ENCODE measurements at places on chromosomes 2 and 18.
A peak's percentile ranks its signal among the peaks of the same experiment; 100 is the strongest.

DNA sequence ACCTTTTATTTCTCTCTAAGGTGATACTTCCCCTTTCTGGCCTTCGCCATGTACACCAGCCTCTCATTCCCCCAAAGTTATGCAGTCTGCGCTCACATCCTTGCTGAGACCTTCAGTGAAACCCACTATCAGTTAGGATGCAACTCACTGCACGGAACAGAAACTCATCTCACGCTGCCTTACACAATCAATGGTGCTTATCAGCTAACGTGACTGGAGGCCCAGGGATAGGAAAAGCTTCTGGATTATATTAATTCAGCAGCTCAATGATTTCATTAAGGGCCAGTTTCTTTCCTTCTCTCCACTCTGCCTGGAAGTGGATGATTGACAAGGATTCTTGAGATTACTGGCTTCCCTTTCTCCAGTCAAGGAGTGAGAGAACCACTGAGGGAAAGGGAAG lies 44.8 kb downstream of the CDH2 start:
- DNase-seq, result no peak

DNA sequence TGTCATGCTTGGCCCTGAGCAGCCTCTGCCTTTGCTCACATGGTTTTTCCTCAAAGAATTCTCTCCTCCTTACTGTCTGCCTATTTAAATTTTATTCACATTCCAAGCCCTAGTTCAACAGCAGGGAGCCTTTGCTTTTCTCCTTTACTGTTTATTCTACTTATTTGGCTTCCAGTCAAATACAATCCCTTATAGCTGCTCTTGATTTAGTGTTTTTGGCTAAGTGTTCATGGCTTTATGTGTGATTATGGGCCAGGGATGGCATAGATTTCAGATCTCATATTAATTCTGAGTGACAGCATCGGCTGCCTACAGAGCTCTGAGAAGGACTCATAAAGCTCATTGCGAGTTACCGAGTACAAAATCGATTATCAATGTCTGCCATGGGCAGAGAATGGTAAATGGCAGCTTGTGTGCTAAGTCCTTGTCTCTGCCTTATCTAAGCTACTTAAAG lies 106.7 kb downstream of the METTL8 start:
- DNase-seq, result no peak

DNA sequence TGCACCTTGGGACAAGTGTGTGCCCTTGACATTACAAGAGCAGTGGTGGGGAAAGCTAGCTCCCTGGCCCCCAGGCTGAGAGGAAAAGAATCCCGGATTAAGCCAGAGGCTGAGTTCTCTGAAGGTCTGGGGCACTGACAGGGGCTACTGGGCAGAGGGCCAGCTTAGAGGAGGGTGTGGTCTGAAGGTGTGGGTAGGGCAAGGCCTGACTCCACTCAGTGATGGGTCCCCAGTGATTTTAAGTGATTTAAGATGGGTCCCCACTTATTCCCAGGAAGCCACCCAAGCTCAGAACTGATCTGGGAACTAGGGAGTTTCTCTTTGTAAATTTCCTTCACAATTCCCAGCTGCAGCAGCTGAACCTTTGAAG lies 8.8 kb downstream of the TMEM37 start:
- no peak for DNase-seq

- no peak for DNase-seq
Observed at GRCh38 chr2:119914266-119914665, 98.6 kb upstream of the EPB41L5 start.

GRCh38 chr2:156182132-156182531 lies 150.4 kb downstream of the NR4A2 start:
- DNase-seq, result no peak

DNA sequence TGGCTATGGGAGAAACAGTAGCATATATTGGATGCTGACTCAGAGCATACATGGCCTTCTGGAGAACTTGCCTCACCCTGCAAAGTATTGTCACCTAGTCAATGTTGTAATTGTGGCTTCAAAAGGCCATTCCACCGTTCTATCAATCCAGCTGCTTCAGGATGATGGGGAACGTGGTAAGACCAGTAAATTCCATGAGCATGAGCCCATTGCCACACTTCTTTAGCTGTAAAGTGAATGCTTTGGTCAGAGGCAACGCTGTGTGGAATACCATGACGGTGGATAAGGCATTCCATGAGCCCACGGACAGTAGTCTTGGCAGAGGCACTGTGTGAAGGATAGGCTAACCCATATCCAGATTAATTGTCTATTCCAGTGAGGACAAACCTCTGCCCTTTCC lies 1300.1 kb upstream of the ACVR2A start:
- no peak for DNase-seq

GRCh38 chr2:230905448-230906421 lies 19.3 kb downstream of the GPR55 start:
- peak; percentile 64 for DNase-seq
